ELF-1 (cell line): ENCODE measurements at places on chromosomes 5 and 9.

DNA sequence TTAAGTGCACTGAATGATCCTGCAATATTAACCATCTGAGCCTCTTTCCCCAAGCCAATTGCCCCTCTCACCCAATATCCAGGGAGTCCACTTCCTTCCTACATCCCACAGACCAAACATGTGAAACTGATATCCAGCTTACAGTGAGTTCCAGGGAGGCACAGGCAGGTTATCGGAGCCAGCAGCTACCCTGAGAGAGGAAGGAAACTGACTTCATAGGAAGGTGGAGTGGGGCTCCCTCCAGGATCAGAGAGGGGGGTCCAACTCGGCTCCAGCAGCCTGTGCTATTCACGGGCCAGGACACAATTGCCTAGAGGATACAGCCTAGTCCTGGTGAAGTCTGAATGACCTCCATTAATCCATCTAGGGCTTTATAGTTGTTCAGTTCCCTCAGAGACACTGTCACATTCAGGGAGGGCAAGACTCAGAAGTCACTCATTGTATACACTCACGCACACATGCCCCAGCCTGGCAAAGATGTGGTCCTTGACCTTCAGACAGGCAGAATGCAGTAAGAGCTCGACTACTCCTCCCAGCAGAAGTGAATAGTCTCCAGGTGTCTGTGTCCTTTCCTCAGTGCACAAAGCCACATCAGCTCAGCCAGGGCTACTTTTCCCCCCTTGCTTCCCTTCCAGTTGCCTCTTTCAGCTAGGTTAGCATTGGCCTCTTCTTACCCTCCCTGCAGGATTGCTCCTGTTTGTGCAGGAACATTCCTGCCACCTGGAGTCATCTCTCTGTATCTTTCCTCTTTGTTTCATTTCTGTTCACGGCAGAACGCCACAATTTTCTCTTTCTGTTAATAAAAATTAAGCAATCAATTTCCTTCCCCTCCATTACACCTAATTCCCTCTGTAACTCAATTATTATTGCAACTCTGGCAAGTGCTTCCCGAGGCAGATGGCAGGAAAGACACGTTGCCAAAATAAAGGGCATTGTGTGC lies 501.7 kb downstream of the ARHGEF28 start:
- DNase-seq = no peak

DNA sequence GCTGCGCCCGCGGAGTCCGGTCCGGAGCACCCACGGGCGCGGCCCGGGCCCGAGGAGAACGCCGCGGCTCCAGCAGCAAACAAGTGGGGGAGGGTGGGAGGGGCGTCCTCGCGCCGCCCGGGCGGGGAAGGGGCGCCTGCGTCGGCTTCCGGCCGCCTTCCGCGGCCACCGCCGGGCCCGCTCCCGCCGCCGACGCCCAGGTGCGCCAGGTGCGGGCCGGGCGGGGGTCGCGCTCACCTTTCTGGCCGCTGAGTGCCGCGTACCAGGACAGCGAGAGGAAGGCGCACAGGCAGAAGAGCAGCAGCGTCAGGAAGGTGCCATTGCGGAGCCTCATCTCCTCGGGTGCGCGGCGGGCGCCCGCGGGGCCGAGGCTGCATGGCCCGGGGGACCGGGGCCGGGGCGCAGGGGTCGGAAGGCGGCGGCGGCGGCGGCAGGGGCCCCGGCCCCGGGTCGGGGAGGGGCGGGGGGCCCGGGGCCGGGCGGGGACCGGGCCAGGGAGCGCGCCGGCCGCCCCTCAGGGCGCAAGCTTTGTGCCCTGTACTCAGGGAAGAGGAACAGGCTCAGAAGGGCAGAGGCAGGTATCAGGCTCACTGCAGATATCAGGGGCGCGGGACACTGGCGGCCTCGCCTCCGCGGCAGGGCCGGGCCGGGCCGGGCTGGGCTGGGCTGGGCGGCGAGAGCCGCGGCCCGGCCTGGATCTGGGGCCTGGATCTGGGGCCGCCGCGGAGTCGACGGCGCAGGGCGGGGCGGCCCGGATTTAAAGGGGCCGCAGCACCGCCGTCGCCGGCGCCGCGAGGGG lies at the start of gene MGAT4B:
Gene MGAT4B, minus strand, starts transcription at position 617 of the 799 bp plus-strand sequence. Its CDS starts 283 bp downstream, at position 334.
- peak; percentile 58 for DNase-seq

DNA sequence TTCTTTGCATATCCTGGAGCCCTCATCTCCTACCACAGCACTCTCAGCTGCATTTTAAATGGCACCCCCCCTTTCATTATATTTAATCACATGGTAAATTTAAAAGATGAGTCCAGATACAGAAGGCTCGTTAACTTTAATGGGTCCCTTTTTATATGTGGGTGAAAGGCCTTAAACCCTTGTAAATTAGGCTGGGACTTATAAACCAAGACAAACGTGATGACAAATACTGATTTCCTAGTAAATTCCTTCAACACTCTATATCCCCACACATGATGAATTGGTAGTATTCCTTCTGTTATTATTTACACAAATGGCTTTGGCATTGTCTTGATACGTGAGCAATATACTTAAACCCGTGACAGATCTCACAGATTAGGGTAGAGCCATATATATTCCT lies 210.6 kb downstream of the CAAP1 start:
- no peak for DNase-seq

DNA sequence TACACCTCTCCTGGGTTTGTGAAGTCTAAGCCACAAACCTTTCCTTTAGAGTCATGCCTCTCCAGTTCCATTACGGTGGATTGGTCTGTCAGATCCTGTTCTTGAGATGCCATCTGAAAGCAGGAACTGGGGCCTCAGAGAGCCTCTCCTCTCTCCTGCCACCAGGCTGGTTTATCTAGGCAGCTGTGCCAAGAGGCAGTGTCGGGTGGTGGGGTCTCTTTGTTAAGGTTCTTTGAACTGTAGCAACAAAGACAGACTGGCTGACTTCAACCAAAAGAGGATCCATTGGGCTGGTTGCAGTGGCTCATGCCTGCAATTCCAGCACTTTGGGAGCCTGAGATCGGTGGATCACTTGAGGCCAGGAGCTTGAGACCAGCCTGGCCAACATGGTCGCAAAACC lies 66.0 kb upstream of the ANGPTL2 start:
- DNase-seq = no peak

DNA sequence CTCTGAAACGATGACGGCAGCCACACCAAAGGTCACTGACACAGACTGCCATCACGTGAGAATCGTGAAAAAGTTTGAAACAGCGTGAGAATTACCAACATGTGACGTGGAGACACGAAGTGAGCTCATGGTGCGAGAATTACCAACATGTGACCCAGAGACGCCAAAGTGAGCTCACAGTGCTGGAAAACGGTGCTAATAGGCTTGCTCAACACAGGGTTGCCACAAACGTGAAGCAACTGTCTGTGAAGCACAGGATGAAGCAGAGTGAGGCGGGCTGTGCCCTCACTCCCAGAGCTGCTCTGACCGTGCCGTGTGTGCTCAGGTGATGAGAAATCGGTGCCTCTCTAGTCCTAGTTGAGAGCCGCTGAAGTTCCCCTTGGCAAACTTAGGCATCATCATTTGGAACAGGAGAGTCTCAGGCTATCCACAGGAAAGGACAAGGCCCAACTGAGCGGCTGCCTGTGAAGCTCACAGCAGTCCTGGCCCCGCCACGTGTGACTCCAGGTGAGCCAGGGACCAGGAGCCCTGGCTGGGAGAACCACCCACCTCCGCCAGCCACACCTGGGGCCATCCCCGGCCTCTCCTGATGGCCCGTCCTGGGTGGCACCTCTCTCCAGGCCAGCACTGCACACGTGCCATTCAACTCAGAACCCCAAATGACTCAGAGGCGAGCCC lies 29.8 kb upstream of the SLC6A3 start:
- DNase-seq = no peak

- DNase-seq = no peak
These were observed 225.1 kb downstream of the PIK3R1 start for GRCh38 chr5:68440651-68441050.

GRCh38 chr5:57470339-57470738 lies 12.3 kb downstream of the ACTBL2 start:
- no peak for DNase-seq

DNA sequence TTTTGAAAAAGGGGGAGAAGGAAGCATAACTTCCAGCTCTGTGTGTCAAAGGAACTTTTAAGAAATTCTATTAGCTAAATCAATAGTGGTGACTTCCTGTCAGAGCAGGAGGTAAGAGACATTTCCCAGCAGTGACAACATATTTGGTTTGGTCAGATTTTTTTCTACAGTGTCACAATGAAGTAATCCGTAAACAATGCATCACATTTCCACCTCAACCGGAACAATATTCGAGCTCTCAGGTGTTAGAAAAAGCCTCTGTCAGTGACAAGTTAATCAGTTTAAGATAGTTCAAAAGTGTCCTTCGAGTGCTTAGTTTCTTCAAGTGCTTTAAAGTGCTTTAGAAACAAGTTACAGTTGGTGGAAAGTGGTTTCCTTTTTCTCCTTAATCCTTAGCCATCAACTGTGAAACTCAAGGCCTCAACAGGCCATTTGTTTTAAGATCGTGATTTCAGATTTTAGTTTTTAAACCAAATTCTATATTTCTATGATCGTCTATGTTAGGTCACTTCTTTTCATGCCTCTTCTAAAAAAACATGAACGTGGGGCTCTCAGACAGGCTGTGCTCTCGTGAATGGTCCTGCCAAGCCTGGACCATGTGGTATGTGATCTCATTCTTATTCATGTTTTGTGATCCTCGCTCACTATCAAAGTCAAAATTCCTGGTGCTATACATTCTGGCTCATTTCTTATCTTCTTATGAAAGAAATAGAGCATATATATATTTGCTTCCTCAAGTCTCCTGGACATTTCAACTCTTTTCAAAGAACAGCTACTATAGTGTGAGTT lies 181.9 kb upstream of the HMHB1 start:
- no peak for DNase-seq
